ENCODE measurements at places on chromosomes 16 and 17.

GRCh38 chr17:14604591-14605266 lies 303.8 kb downstream of the HS3ST3B1 start:
- DNase-seq = no peak

- DNase-seq = no peak
Observed at GRCh38 chr16:85064186-85064585, 36.6 kb downstream of the KIAA0513 start.

DNA sequence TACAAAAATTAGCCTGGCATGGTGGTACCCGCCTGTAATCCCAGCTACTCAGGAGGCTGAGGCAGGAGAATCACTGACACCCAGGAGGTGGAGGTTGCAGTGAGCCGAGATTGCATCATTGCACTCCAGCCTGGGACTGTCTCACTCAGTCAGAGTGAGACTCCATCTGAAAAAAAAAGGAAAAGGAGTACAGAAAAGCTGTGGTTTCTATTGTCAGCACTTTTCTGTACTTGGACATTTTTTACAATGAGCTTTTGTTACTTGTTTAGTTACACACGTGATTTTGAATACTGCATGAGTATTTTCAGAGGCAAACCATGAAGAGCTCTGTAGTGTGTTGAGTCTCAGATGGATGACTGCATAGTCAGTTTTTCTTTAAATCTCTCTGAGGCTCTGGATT lies 26.3 kb downstream of the ZC3H18 start:
- no peak for DNase-seq

GRCh38 chr17:59370593-59371299 lies 39.3 kb downstream of the YPEL2 start:
- no peak for DNase-seq

DNA sequence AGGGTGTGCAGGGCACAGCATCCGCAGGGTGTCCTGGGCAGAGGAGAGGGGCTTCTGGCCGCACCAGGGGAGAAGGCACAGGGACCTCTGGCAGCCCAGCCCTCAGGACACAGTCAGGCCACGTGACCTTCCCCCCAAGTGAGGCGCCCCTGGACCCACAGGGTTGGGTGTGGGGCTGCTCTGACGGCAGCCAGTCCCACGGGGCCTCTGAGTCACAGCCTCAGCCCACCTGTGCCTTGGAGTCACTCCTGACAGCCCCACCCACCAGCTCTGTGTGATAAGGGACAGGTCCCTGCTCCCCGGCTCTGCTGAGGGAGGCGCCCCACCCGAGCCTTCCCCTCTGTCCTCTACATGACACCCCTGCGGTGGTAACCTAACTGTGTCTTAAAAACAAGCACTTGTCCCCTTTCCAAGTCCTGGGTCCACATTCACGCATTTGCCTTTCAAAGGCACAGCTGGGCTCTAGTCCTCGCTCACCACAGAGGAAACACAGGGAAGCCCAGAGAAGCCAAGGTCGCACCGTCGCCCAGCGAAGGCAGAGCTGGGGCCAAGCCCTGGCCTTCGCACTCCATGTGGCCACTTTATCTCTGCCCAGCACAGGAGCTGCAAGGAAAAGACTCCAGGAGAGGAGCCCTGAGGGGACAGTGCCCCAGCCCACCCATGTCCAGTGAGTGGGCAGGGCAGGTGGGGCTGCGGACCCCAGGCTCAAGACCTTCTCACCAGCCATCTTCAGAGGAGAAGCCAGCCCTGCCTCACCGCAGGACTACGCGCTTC lies 5.1 kb upstream of the NPTX1 start:
- DNase-seq = no peak

GRCh38 chr17:78058001-78058400 lies 70.6 kb downstream of the TMC6 start:
- no peak for DNase-seq

DNA sequence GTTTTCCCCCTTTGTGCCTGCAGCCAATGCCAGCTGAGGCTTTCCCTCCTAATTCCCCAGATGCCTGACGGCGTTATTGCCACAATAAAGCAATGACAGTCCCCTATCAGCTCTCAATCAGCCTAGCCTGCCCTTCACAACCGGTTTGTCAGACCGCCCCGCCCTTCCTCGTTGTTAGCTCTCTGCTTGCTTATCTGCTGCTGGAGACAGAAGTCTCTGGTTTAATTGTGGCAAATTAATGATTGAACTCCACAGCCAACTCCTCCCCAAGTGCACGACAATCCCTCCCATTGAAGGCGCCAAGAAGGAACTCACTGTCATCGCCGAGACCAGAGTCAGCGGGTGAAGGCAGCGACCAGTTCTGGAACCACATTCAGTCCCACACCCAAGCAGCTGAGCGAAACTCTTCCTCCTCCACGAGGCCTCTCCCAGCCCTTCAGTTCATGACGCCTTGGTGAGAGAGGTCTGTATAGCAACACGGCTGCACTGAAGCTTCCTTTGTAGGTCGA lies 474.4 kb downstream of the SLC39A11 start:
- no peak for DNase-seq

- no peak for DNase-seq
Observed at GRCh38 chr16:89230255-89230654, 12.8 kb downstream of the ZNF778 start.

DNA sequence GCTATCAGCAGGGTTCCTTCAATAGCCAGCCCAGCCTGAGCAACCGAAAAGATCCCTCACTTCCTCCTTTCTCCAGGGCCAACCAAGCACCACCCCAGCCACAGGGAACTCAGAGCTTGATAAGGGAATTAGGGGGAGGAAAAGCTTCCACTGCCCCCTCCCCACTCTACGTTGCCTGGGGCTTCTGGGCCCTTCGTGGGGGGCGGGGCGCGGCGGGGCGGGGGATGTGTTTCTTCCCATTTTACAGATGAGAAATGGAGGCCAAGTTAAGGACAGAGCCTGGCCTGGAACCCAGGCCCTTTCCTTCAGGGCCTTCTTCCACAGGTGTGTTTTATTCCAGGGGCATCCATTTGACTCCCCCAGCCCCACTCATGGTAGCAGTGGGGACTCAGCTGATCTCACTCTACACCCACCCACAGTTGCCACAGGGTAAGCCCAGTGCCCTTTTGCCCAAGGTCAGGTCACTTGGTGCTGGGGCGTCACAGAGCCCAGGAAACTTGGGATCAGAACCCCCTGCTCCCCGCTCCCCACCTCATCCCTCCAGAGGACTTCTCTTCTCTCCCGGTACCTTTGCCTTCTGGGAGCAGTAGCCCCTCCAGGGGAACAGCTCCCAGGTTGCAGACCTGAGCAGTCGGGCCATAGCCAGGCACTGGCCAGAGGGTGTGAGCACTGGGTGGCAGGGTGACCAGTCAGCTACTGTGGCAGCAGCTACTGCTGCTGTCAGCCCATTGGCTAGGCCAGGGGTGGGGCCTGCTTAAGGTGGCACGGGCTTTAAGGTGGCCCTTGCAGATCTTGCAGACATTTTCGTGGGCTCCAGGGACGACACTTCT lies at the start of gene LDHD:
TSS of gene LDHD (minus strand) at position 700 of the 830 bp plus-strand sequence. CDS start at position 640, 60 bp downstream.
- no peak for DNase-seq

DNA sequence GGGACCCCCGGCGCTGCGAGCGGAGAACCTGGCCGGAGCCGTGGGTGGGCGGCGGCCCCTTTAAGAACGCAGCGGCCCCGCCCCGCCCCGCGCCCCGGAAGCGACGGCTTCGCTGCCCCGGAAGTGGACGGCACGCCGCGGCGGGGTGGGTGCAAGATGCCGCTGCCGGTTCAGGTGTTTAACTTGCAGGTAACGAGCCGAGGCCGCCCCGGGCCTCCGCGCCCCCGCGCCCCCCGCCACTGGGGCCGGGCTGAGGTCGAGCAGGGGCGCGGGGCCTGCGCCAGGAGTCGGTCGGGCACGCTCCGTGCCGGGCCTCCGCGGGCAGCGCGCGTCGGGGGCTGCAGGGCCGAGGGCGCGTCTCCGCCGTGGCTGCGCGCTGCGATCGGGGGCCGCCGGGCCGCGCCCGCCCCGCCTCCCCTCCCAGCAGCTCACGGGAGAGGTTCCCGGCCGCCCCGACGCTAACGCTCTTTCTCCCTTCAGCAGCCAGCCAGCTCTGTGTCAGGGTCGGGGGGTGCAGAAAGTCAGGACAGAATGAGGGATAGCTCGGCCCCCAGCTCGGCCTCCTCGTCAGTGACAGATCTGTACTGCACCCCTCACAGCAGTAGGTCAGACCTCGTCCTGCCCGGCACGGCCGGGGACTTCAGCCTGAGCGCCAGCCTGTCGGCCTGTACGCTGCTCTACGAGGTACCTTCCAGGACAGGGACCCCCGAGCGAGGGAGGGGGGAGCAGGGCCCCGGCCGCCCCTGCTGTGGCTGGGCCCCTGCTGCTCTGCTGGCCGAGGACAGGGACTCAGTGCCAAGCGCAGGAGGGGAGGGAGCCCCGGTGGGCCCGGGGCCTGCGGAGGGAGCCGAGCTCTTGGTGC lies at the start of the genes GPS1 and RFNG:
TSS of gene GPS1 (plus strand) at position 123 of the 862 bp plus-strand sequence. CDS start at position 157, 34 bp downstream.
TSS of gene RFNG (minus strand) at position 36 of the 862 bp plus-strand sequence. CDS start 45 bp downstream, outside the sequence.
- peak; percentile 24 for DNase-seq

- no peak for DNase-seq
Observed at GRCh38 chr16:66247516-66248481, 118.7 kb upstream of the CDH5 start.

- DNase-seq = no peak
Observed at GRCh38 chr17:15274017-15274416, 8.9 kb upstream of the PMP22 start.

DNA sequence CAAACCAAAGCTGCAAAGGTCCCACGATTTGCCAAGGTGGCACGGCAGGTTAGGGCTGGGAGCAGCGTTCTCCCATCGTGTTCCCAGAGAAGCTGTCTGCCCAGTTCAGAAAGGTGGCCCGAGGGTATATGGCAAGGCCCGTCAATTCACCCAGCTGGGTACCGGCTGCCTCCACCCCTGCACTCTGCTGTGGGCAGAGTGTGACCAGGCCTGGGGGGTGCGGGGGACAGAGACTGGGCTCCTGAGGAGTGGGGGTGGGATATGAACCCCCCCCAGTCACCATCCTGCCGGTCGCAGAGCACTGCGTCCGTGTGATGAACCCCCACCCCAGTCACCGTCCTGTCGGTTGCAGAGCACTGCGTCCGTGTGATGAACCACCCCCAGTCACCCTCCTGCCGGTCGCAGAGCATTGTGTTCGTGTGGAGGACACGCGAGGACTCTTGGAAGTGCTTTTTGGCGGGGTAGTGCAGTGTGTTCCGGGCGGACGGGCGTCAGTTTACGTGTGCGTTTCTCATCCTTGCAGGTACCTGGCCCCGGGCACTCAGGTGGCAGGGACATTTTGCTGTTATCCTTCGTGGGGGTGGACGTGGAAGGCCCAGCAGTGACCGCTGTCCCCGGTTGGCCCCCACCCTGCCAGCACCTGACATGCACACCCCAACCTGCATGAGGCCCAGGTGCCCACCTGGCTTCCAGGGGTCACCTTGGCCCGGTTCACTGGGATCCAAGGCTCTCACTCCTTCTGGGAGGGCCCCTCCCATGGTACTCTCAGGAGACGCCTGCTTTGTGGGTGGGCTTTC lies 2.7 kb upstream of the FASN start:
- DNase-seq = no peak

- no peak for DNase-seq
Observed at GRCh38 chr17:44352828-44353671, 7.9 kb downstream of the GRN start.

- no peak for DNase-seq
Observed at GRCh38 chr16:57041182-57042156, 50.9 kb upstream of the CPNE2 start.

GRCh38 chr17:80367503-80367902 lies 47.5 kb upstream of the ENDOV start:
- DNase-seq = no peak

- no peak for DNase-seq
Observed at GRCh38 chr17:67478401-67479041, 101.4 kb downstream of the PITPNC1 start.

DNA sequence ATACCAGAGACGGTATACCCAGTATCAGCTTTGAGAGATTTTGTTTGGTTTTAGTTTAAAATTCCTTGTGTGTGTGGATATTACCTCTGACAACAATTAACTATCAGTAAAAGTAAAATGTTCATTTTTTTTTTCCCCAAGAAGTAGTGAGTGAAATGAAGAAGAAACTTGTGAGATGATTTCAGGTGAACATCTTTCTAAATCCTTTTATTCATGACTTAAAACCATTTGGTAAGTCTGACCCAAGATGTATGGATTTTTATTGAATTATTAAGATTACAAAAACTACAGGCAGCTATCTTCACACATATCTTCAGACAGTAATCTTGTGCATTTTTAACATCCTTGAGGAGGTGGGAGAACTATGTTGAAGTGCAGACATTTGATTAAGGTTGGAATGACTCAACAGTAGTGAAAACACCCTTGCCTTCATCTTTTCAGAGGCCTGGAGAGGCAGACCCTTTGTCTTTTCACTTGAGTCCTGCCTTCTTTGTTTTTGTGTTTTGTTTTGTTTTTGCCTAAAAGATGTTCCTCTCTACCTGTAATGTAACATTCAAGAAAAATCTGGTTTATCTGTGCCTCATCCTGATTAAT lies 240.3 kb upstream of the TBX2 start:
- DNase-seq = no peak

DNA sequence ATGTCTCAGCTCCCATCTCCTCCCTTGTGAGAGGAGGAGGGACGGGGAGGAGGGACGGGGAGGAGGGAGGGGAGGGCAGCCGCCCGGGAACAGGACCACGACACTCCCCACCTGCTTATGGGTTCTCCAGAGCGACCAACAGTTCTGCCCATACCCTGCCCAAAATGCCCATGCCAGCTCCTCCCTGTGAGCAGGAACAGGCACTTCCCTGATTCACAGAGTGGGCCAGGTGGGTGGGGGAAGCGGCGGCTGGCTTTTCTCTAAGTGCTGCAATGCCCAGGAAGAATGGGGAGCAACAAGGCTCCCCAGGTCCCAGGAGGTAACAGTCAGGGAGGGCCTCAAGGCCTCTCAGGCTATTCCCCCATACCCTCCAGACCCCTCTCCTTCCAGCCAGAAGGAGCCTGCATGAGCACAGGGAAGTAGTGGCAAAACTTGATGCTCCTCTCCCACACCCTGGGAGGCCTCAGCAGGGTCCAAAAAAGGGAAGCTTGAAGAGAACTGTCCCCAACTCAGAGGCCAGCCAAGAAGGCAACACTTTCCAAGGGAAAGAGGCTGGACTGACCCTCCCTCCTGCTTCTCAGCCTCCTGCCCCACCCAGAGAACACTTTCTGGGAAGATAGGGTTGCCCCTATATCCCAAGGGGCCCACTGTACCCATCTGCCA lies 53.8 kb downstream of the MYO18A start:
- DNase-seq = no peak

GRCh38 chr16:20023190-20023589 lies 50.5 kb downstream of the GPR139 start:
- DNase-seq = no peak

GRCh38 chr16:16867973-16868372 lies 489.0 kb downstream of the NPIPA7 start:
- no peak for DNase-seq

DNA sequence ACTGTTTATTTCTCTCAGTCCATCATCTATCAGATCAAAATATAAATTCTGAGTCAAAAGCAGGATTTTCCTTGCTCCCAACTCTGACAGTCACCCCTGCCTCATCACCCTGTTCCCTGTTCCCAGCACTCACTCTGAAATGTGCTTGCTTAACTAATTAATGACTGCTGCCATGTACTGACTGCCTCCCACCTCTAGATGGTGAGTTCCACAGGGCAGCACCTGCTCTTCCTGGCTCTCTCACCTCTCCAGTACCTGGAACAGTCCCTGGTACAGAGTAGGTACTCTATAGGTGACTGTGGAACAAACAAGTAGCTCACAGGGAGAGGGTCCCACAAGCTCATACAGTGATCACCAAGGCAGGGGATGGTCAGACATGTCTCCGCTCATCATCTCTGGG lies 114.3 kb upstream of the C16orf82 start:
- DNase-seq = no peak
